ENCODE measurements at places on chromosomes 3 and 15.

DNA sequence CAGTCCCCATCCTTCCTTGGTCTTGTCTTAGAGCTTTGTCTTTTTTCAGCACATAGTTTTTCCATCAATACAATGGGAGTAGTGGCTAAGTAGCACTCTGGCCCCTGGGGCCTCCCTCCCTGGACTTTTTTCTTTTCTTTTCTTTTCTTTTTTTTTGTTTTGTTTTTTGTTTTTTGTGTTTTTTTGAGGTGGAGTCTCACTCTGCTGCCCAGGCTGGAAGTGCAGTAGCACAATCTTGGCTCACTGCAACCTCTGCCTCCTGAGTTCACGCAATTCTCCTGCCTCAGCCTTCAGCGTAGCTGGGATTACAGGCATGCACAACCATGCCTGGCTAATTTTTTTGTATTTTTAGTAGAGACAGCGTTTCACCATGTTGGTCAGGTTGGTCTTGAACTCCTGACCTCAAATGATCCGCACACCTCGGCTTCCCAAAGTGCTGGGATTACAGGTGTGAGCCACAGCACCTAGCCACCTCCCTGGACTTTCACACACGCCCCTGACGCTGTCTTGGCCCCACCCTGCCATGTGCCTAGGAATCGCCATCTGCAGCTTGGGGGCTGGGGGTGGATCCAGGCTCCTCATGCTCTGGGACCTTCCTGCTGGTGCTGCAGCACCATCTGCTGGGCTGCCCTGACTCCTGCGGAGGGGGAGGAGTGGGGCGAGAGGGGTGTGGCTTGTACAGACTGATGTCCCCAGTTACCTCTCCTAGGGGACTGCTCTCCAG, 2.8 kb downstream of the C15orf39 start:
- no peak overlapping the region for H3K27ac ChIP-seq
- peaks cover 18% of the 10 kb centered on the region for H3K27me3 ChIP-seq
- peaks cover 34% of the 10 kb centered on the region for H3K36me3 ChIP-seq
- no peak overlapping the region for H3K4me3 ChIP-seq

DNA sequence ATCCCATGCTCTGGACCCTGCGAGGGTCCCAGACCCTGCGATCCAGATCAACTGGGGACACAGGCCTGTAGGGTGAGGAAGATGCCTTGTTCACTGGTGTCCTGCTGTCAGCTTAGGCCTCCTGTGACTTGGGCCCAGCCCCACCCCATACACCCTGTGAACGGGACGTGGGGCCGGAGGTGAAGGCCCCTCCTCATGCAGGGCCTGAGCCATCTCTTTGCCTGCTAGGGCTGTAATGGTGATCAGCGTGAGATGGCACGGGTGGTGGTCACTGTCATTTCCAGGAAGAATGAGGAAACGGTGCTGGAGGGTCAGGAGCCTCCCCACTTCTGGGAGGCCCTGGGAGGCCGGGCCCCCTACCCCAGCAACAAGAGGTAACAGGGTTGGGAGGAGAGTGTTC, 12.4 kb downstream of the VILL start:
- no peak overlapping the region for H3K27ac ChIP-seq
- DNase-seq = no peak
- H3K4me1 ChIP-seq = peaks cover 13% of the 10 kb centered on the region
- no peak overlapping the region for H3K4me3 ChIP-seq
- H3K27me3 ChIP-seq = no peaks in the 10 kb centered on the region

- DNase-seq = no peak
- H3K27ac ChIP-seq = peak overlapping the region; percentile 94
- H3K4me3 ChIP-seq = no peak overlapping the region
- peaks cover 90% of the 10 kb centered on the region for H3K36me3 ChIP-seq
- peaks cover 80% of the 10 kb centered on the region for H3K4me1 ChIP-seq
Observed at GRCh38 chr3:134362670-134363380, 11.4 kb downstream of the AMOTL2 start.

DNA sequence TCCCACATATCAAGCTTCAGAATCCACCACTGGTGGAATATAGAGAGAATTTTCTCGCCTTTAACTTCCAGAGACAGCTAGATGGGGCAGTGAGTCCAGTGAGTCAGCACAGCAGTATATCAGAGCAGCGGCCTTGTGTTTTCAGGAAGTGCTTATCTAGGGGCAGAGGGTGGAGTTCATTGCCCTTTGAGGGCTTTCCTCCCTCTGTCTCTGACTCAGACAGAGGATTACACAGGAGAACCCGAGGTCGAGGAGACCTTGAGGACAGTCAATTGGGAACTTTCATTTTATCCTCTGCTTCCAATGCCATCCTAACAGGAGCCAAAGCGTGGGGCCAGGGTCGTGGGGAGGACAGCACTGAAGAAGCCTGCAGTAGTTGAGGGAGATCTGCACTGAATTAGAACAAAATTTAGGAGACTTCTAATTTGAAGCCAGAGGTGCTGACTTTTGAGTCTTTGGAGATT, 109.6 kb upstream of the UMPS start:
- H3K27ac ChIP-seq = no peak overlapping the region
- DNase-seq = peak; percentile 53
- H3K4me3 ChIP-seq = no peak overlapping the region
- no peaks in the 10 kb centered on the region for H3K27me3 ChIP-seq
- H3K4me1 ChIP-seq = no peaks in the 10 kb centered on the region

- no peak for DNase-seq
- H3K36me3 ChIP-seq = no peaks in the 10 kb centered on the region
- H3K27ac ChIP-seq = no peak overlapping the region
- no peak overlapping the region for H3K4me3 ChIP-seq
- H3K27me3 ChIP-seq = peaks cover 11% of the 10 kb centered on the region
Observed at GRCh38 chr3:127059072-127059471, 76.2 kb downstream of the PLXNA1 start.

GRCh38 chr3:68287101-68287500, 632.7 kb upstream of the SUCLG2 start:
- H3K27ac ChIP-seq = no peak overlapping the region
- H3K27me3 ChIP-seq = no peaks in the 10 kb centered on the region
- H3K4me1 ChIP-seq = no peaks in the 10 kb centered on the region
- DNase-seq = no peak

DNA sequence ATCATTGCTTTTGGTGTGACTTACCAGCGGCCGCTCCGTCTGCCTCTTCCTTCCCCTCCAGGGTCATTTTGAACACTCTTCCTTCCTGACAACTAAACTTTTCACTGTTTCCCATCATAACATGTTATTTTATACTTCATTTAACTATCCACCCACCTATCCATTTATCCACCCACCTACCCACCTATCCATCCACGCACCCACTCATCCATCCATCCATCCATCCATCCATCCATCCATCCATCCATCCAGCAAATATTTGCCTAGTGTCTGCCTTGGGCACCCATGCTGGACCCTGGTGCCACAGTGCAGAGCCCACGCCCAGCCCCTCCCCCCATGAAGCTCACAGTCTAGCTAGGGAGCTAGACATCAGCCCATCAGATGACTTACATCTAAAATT, 254.9 kb downstream of the TLE3 start:
- H3K27ac ChIP-seq = no peak overlapping the region
- peaks cover 1% of the 10 kb centered on the region for H3K4me1 ChIP-seq
- no peak overlapping the region for H3K4me3 ChIP-seq
- no peaks in the 10 kb centered on the region for H3K36me3 ChIP-seq
- H3K27me3 ChIP-seq = peaks cover 77% of the 10 kb centered on the region

All from mesenchymal stem cell (in vitro differentiated cells and primary cell).